Hematopoietic multipotent progenitor cell treated with erythropoietin and hydrocortisone succinate and interleukin-3 and kit ligand, for 17 days (in vitro differentiated cells): ENCODE measurements at places on chromosomes 13 and 19.

- no peak for DNase-seq
Measured at GRCh38 chr19:2691951-2692350, 10.5 kb downstream of the GNG7 start.

DNA sequence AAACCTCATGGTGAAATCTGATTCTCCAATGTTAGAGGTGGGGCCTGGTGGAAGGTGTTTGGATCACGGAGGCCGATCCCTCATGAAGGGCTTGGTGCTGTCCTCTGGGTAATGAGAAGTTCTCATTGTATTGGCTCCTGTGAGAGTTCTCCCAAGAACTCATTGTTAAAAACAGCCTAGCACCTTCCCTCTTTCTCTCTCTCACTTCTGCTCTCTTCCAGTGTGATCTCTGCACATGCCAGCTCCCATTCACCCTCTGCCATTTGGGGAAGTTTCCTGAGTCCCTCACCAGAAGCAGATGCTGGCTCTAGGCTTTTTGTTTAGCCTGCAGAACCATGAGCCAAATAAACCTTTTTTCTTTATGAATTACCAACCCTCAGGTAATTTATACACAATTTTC is 3.1 kb upstream of the SUCLA2 start:
- no peak for DNase-seq

DNA sequence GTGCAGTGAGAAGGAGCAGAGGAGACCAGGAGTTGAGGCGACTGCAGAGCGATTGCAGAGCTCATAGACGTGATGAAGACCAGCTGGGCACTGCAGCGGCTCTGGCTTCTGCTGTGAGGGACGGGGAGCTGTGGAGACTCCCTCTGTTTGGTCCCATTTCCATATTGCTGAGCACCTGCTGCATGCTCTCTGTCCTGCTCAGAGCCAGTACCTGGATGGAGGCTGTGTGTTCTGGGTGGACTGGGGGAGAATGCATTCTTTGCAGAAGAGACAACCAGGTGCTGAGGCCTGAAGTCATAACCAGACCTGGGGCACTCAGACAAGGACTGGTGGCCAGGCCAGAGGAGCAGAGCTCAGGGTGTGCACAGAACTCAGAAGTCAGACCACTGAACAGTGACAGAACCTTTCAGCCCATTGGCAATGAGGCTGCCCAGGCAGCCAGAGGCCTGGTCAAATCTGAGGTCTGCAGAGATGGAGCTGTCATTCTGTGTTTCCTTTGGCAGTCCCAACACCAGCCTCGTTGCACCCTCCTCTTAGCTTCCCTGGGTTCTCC is 1.3 kb upstream of the A1BG start:
- DNase-seq: no peak

DNA sequence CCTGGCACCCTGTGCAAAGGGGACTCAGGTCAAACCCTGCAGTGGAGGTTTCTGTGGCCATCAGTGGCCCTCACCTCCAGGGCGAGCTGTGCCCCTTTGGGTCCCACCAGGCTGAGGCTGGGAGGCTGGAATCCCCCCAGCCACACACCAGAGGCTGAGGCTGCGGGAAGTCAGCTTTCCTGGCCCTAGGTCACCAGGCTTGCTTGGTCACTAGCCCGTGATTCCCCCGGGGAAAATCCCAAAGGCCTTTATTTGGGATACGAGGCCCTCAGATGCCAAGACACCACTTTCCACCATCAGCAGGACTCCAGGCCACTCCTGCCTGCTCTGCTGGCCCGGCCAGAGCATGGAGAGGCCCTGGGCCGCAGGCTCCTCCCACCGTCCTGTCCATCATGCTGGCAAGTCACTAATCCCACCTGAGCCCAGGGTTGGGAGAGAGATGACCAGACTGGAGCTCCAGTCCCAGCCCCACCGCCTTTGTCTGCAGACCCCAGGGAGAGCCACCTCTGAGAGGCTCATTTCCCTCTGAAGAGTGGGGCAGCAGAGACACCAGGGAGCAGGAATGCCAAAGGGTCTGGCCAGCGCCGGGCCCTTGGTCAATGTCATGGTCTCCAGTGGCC is 4.7 kb downstream of the NKPD1 start:
- no peak for DNase-seq

GRCh38 chr13:68727165-68727564 is 1380.5 kb upstream of the ATXN8OS start:
- no peak for DNase-seq

GRCh38 chr13:98586400-98587345 is 9.8 kb upstream of the STK24 start:
- no peak for DNase-seq

GRCh38 chr19:41265395-41266153 is 1.4 kb downstream of the HNRNPUL1 start:
- peak; percentile 17 for DNase-seq

- no peak for DNase-seq
Measured at GRCh38 chr13:22696433-22696832, 484.3 kb upstream of the SGCG start.

GRCh38 chr13:43123856-43124255 is 100.5 kb downstream of the DNAJC15 start:
- DNase-seq: no peak

- DNase-seq: no peak
Measured at GRCh38 chr19:51755571-51755970, 3.9 kb upstream of the FPR1 start.

- DNase-seq: no peak
Measured at GRCh38 chr19:41999071-41999877, 5.2 kb upstream of the ATP1A3 start.

- no peak for DNase-seq
Measured at GRCh38 chr19:18446811-18447359, 9.0 kb upstream of the ISYNA1 start.

- DNase-seq: no peak
Measured at GRCh38 chr13:80339912-80340650, 845 bp downstream of the SPRY2 start.

DNA sequence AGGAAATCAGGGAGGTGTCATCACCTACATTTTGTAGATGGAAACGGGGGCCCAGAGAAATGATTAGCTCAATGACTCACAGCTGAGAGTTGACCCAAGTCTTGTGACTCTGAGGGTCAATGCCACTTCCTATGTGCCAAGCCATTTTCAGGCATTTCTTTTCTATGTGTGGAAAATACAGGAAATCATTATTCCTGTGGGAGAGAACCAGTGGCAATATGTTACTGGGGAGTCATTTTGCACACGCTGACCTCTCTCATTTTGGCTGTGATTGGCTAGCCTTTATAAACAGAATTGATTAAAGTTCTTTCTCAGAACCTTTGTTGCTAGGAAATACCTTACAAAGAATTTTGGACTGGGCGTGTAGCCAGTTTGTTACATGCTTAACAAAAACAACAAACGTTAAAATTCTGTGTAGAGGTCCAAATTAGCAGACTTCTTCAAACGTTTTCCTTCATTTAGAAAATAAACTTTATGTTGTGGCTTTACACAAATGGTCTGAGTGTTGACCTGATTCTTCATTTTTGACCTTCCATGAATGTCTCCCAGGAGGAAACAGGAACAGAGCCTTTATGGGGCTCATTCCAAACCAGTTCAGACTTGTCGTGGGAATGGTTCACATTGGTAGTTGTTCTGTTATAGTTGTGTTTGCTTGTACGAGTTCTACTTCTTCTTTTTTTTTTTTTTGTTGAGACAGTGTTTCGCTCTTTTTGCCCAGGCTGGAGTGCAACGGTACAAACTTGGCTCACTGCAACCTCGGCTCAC is 11.4 kb downstream of the PCCA start:
- no peak for DNase-seq

- DNase-seq: no peak
Measured at GRCh38 chr13:113367020-113367560, 3.2 kb upstream of the GRTP1 start.

DNA sequence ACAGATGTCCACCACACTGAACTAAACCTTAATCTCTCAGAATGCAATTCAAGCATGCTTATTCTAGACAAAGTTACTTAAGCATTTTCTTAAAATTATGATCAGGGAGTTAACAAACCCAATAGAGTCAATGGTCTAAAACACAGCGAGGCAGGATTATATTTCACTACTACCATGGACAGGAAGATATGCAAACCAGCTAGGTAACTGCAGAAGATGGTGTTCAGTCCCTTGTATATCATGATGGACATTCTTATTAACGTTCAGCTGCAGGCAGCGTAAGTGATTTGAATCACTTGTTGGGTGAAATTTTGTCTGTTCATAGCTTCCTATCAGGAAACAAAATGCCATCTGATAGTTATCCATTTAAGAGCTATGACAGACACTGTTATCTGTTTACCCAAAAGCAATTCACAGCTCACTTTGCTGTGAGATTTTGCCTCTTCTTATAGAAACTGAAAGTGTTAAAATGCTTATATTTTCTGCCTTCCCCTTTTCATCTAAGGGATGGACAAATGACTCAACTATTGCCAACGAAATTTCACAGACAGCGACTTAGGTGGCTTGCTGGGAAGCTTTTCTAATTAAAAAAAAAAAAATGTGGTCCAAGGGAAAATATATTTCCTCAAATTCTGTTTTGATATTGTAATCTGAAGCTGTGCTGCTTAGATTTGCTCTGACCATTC is 591.9 kb downstream of the DACH1 start:
- DNase-seq: no peak

DNA sequence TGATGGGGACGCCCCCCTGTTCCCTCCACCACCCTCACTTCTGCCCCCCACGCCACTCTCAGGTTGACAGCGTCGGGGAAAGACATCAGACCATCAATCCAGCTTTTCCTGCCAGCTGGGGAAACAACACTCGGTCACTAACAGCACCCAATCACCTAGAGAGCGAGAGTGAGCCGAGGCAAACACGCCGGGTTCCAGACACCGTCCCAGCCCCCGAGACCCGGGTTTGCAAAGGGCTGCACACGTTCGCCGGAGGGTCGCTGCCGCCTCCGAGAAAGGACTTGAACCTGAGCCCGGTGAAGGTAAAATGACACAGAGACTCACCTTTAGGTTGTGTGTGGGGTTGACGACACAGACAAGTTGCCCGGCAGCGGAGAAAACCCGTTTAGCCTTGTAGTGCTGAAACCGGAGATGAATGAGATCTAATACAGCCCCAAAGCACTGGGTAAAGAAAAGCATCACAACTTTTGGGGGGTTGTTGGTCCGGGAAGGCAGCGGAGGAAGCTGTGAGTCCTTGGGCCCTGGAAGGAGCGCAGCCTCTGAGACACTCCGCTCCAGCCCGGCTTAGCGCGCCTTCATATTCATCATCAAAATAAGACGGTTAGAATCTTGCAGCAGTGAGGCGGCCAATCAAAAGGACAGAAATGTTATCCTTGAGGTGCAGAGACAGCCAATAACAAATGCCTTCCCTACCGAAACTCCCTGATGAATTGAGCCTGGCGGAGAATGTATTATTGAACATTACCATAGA is at the start of gene SIAH3:
Gene SIAH3, minus strand, starts transcription at position 583 of the 751 bp plus-strand sequence. Its CDS starts 124 bp downstream, at position 459.
- no peak for DNase-seq

- DNase-seq: no peak
Measured at GRCh38 chr19:1038978-1039645, 795 bp upstream of the ABCA7 start.

- no peak for DNase-seq
Measured at GRCh38 chr19:39082745-39083598, 1.2 kb upstream of the ACP7 start.

- DNase-seq: no peak
Measured at GRCh38 chr19:18332917-18333530, 7.4 kb upstream of the PGPEP1 start.

DNA sequence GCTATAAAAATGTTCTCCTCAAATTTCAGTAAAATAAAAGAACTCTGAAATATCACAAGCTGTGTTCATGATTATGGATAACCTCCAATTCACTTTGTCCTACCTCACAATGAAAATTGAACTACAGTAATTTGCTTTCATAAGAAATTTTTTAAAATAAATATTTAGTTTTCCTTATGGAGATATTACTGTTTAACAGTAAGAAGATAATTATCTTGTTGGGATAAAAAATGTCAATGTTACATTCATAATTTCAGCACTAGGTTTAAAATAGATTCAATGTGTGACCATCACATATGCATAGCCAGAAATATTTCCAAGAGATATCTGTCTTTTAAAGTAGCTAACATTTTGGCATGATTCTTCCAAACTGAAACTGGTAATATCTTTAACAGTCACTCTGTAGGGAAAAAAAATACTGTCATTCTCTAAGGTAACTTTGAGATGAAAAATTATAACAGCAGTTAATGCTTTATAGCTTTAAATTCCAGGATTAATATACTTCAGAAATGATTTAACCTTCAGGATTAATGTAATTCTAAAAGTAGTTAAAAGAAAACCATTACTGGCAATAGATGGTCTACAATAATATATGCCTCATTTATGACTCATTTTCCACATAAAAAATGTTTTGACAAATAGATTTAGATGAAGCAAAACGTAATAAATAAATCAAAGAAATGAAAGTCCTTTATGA is 91.3 kb downstream of the SPRY2 start:
- DNase-seq: no peak

GRCh38 chr13:105665284-105665683 is 870.2 kb downstream of the EFNB2 start:
- DNase-seq: no peak

- DNase-seq: peak; percentile 80
Measured at GRCh38 chr19:57477191-57478008, at the start of gene ZNF772. Gene ZNF772 (minus strand): TSS chr19:57477566. CDS start chr19:57477309, 257 bp downstream.

GRCh38 chr13:45604892-45605291 is 10.6 kb downstream of the ERICH6B start:
- no peak for DNase-seq

- DNase-seq: no peak
Measured at GRCh38 chr19:35212241-35212640, 16.3 kb downstream of the FAM187B start.

DNA sequence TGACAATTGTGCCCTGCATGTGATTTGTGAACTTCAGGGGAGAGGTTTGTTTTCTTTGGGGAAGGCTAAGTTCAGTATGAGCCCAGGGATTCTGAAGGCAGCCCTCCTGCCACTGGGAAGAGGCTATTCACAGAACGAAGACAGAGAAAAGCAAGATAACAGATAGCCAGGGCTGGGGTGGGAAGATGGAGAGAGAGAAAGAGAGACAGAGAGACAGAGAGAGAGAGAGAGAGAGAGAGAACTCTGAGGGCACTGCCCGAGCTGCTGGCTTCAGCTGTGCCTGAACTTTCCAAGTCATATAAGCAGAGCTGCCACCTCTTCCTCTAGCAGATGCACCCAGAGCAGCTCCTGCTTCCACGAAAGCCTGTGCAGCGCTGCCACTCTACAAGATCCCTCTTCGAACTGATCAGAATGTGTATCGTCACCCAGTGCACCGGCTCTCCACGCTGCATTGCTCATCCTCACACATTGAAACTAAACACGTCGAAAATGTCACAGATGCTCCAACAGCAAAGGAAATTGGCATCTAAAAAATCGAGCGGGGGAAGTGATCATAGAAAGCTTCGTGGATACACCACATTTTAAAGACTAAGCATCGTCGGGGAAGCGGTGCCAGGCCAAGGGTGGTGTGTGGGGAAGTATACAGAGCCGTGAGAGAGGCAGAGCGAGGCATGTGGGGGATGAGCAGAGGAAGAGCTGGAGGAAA is 81.8 kb upstream of the SIAH3 start:
- no peak for DNase-seq

GRCh38 chr19:7542556-7543348 is 7.2 kb downstream of the PNPLA6 start:
- DNase-seq: no peak

GRCh38 chr19:2747349-2747748 is 7.5 kb upstream of the SLC39A3 start:
- DNase-seq: no peak
